ENCODE measurements at places on chromosomes 3 and 15.

DNA sequence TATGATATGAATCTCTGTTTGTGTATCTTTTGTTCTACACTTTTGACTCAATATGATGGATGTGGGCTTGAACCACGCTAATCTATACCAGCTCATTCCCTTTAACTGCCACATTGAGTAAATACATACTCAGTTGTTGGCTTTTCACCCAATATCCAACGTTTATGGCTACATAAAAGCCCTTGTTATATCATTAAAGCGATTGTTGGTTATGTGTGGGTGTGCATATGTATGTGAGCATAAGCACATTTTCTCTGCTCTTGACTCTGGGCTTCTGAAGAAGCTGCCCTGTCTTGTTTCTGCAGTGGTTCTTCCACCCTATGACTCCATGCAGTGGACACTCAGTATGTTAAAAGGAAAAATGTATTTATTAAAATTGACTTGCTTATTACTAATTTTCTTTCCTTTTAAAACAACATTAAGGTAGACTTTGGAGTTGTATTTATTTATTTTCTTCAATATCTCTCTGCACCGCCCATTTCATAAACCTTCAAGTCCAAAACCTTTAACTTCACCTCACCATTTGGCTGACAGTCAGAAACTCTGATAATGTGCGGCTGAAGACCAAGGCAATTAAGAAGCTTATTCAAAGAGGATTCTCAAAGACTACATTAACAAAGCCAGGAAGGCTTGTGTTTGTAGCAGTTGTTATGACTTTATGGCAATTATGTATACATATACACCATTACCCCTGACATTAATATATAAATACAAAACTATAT is 156.1 kb downstream of the THRB start:
- no peak for DNase-seq

DNA sequence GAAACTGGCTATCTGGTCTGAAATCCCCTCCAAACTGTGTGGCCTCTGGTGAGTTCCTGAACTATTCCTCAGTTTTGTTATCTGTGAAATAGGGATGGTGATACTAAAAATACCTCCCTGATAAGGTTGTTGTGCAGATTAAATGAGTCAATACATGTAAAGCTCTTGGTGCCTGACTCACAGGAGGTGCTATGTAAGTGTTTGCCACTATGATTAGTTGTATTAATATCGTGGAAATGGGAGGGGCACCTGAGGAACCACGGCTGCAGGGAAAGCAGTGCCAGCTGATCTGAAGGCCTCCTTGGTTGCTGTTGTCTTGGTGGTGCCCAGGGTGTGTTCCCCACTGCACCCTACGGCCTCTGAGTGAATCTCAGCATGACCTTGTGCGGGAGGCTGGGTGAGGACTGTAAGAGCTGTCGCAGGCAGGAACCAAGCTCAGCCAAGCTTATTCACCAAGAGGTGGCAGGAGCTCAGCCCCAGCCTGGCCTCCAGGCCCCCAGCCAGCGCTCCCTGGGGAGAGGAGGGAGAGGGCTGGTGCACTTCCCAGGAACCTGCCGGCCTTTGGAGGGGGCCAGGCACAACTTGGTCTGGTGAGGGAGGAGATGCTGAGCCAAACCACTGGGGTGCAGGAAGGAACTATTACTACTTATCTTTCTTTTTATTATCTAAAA is 44.8 kb upstream of the CCDC174 start:
- DNase-seq, result no peak

- DNase-seq, result no peak
These were observed 98.3 kb downstream of the CYP19A1 start for GRCh38 chr15:51240066-51240465.

- no peak for DNase-seq
These were observed 149.2 kb downstream of the RAB11A start for GRCh38 chr15:66018488-66018797.

- peak; percentile 64 for DNase-seq
These were observed 817 bp downstream of the CLK3 start for GRCh38 chr15:74616366-74616939.

DNA sequence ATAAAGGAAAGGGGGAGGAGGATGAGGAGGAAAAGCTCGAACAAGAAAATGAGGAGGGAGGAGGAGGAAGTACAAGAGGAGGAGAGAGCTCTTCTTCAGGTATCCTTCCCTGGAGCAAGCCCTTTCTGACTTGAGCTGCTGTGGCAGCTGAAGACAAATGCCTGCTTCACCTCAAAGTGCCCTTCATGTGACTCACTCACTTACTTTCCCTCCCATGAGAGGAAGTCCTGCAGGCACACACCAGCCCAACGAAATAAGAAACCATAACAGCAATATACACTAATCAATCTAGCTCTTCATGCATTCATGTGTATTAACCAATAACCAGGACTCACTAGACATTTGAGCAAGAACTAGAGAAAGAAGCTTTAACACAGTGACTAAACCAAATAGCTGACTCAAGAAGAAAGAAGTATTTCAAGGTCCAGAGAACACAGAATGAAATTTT is 251.9 kb downstream of the IGSF11 start:
- no peak for DNase-seq

Measured in AG10803 (cell line).